ENCODE measurements at places on chromosomes 13 and 19.
A peak's percentile ranks its signal among the peaks of the same experiment; 100 is the strongest.

GRCh38 chr19:7853770-7854128 lies 20.4 kb downstream of the PRR36 start:
- DNase-seq: no peak

GRCh38 chr13:50990818-50991506 lies 81.4 kb downstream of the RNASEH2B start:
- DNase-seq: no peak

GRCh38 chr13:51978796-51979556 lies 32.3 kb downstream of the ATP7B start:
- DNase-seq: no peak

DNA sequence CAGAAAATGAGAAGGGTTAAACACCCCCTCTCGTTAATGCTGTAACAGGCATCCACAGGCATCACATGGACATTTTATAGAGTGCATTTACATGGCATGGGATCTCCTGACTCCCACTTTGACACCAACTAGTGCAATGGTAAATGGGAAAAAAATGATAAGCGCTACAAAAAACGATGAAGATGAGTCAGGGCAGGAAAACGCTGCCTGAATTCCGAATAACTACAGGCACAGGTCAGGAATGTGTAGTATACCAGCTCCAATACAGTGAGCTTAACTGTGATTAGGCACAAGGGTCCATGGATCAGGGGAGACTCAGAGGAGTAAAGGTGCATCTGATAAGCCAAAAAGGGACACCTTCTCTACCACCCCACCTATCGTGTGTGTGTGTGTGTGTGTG lies 223.6 kb downstream of the FOXO1 start:
- no peak for DNase-seq

DNA sequence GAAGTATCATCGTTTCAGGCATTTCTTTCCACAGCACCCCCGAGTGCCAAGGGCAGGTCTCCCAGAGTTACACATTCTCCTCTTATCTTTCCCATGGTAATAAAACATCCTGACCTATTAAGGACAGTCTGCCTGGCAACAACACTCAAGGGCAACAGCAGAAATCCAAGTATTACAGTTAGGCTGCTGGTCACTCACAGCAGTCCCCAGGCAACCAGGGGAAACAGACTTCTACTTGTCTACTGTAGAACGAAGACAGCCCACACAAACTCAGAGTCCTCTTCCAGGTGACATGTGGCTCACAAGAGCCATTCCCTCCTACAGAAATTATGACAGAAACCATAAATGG lies 24.3 kb downstream of the RCBTB1 start:
- no peak for DNase-seq

- DNase-seq: peak; percentile 44
Observed at GRCh38 chr19:48403606-48404005, 10.1 kb downstream of the GRIN2D start.

DNA sequence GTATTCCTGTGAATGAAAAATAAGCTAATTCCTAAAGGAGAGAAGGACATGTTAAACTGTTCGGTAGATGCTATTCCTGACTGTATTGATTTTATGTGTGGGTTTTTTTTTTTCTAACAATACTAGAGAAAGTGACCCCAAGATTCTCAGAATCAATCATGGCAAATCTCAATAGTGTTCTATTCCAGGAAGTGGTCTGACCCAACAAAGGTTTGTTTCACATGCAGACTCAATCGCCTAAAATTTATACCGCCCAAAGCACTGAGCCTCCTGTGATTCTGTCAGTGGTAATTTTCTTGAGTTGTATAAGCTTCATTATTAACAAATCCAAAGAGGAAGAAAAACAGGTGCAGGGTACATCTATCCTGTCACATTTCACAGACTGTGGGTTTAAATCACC lies 293.7 kb downstream of the SUCLA2 start:
- DNase-seq: no peak

GRCh38 chr19:29375429-29376119 lies 150.2 kb upstream of the VSTM2B start:
- no peak for DNase-seq

GRCh38 chr13:43787997-43788396 lies 1.2 kb upstream of the ENOX1 start:
- DNase-seq: no peak

DNA sequence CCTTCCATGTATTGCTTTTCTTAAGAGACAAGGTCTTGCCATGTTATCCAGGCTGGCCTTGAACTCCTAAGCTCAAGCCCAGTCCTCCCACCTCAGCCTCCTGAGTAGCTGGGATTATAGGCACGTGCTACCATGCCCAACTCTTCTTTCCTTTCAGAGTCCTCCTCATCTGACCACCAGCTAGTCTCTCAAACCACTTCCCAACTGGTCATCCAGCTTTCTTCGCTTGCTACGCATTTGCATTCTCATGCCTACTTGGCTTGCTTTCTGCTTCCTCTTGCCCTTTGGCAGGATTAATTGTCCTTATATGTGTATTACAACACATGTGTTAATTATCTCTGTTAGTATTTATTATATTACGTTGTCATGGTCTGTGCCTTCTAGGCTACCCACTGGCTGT lies 6.3 kb downstream of the GPR18 start:
- no peak for DNase-seq

GRCh38 chr13:105247830-105248229 lies 1287.6 kb downstream of the EFNB2 start:
- DNase-seq: no peak

- no peak for DNase-seq
Observed at GRCh38 chr13:73661687-73662425, 472.3 kb downstream of the KLF12 start.

GRCh38 chr19:8584965-8585893 lies 8.0 kb upstream of the MYO1F start:
- DNase-seq: no peak
